NCI-H1436 treated with DMSO at 0.1 percent for 48 hours (cell line): ENCODE measurements at places on chromosomes 2 and 18.

DNA sequence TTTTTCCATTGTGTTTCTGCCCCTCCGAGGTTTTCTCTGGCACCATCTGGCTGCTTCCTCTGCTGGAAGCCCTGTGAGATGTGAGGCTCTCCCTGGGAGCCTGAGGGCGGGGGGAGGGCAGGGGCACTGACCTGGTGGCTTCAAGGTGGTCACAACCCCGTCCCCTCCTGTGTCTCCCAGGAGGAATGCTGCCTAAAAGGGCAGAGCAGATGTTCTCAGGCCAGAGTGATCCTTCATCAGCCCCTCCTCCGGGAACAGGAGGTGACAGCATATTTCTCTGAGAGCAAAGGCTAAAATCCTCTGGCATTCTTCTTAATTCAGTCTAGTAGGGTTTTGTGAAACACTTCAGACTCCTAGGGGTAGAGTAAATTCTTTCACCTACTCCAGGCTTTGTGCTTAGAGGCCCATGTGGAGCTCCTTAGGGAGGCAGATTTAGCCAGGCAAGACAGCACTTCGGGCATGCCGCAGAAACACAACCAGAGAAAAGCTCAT is 18.3 kb upstream of the GREB1 start:
- no peak for DNase-seq

GRCh38 chr2:46347648-46348280 is 50.6 kb downstream of the EPAS1 start:
- DNase-seq, result no peak

GRCh38 chr2:39524756-39525635 is 87.9 kb upstream of the MAP4K3 start:
- no peak for DNase-seq

DNA sequence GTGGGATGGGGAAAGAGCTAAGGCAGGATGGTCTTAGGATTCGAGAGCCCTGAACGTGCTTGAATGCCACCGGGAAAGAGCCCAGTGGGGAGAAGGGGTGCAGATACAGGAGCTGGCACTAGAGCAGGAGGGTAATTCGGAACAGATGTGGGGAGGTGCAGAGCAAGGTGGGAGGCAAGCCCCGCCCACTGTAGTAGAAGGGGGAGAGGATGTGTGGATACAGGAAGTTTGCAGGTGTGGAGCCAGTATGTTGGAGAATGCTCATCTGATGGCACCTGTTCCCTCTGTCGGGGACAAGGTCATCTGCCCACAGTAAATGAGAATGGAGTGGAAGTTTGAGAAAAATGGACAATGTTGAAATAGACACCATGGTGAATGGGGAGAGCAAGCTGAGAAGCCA is 28.8 kb downstream of the CHST10 start:
- no peak for DNase-seq

GRCh38 chr2:79994965-79995364 is 309.6 kb downstream of the LRRTM1 start:
- no peak for DNase-seq

DNA sequence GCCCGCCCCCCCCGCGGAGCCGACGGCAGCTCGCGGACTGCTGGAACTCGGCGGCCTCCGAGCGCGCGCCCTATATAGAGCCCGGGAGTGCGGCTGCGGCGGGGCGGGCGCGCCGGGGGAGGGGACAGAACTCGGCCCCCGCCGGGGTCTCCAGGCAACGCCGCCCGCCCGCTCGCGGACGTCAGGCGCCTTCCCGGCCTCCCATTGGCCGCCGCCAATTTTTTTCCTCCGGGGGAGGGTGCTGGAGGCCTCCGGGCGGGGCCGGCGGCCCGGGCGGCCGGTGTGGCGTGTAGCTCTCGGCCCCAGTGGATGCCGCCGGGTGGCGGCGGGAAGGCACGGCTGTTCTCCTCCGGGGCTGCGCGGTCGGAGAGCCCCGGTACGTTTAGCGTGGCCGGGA is at the start of gene ZFP36L2:
Gene ZFP36L2, minus strand, starts transcription at position 49 of the 397 bp plus-strand sequence. CDS start 291 bp downstream, outside the sequence.
- DNase-seq, result peak; percentile 57

GRCh38 chr2:240603081-240603835 is 16.7 kb downstream of the CAPN10 start:
- DNase-seq, result no peak

- no peak for DNase-seq
Observed at GRCh38 chr18:48028696-48029095, 98.2 kb upstream of the SMAD2 start.

GRCh38 chr18:56469582-56469981 is 168.8 kb downstream of the TXNL1 start:
- DNase-seq, result no peak

DNA sequence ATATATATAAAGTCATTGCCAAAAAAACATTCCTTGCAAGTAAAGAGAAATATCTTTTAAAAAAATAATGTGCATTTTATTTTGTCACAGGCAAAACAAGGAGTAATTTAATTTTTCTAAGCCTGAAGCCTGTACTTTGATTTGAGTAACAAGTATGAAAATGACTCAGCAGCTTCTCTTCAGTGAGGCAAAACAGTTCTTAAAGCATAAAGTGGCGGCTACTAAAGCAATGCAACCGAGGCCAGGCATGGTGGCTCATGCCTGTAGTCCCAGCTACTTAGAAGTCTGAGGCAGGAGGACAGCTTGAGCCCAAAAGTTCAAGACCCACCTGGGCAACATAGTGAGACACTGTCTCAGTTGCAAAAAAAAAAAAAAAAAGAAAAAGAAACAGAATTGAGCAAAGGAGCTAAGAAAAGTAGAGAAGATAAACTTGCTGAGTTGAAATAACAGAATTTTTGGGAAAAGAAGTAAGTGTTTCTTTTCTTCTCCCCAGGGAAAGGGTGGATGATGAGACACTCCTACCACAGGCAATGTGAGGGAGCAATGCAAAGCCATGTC is 29.6 kb downstream of the DOK1 start:
- DNase-seq, result no peak

GRCh38 chr2:184620367-184620766 is 22.0 kb downstream of the ZNF804A start:
- DNase-seq, result no peak

- DNase-seq, result no peak
Observed at GRCh38 chr2:152646775-152647174, 70.5 kb downstream of the PRPF40A start.

DNA sequence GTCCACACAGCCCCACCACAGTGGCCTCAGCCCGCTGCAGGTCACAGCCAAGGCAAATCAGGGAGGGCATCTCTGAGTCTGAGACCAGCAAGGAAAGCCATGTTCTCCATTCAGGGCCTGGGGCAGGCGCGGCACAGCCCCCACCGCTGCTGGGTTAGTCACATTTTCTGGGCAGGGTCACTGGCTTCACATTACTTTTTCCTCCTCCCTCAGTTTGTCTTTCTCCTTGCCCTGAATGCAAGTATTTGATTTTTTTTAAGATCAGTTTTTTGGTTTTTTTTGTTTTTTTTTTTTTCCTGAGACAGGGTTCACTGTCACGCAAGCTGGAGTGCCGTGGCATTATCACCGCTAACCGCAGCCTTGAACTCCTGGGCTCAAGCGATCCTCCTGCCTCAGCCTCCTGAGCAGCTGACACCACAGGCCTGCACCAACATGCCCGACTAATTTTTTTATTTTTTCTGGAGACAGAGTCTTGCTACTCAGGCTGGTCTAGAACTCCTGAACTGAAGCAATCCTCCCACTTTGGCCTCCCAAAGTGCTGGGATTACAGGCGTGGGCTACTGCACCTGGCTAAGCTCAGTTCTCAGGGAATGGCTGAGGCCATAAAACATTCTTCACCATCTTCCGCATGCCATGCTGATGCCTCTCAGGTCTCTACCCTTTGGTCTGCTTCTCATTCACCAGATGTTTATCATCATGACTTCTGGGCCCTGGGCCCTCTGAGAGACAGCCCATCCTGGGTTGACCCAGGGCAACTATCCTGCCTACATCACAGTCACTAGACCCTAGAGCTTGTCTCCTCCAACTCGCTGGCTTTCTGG is 628 bp upstream of the CAPG start:
- no peak for DNase-seq

DNA sequence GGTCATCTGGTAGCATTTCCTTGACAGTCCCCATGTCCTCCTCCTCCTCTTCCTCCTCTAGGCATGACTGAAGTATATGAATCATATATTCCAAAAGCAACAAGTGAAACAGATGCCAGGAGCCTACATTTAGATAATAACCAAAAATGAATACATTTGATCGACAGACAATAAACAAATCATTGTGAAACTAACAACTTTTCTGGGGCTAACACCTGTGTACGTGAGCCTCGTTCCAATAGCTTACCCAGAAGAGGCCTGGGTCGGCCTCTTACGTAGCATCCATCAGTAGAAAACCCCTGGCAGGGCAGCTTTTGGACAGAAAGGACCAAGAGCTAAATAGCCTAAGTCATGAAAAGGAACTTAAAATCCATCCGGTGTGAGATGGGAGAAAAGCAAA is 15.3 kb upstream of the CREG2 start:
- no peak for DNase-seq

GRCh38 chr18:43010611-43011010 is 104.9 kb downstream of the RIT2 start:
- no peak for DNase-seq

DNA sequence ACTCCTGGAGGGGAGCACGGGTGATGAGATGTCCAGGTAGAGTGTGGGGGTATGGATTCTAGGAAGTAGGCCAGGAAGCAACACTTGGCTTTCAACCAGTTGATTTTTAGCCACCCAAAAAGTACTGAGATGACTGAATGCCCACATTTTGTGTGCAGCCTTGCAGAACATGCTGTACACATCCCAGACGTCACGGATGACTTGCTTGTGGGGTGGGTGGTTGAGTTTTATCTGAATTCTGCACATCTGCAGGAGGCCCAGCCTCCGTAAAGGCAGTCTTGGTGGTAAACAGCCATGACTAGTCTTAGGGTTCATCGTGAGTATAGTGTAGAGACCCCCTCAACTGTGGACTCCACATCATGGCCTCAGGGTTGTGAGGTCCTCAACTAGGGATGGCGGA is 53.3 kb upstream of the CCDC195 start:
- no peak for DNase-seq

GRCh38 chr2:176039375-176039774 is 37.3 kb upstream of the LNPK start:
- no peak for DNase-seq

DNA sequence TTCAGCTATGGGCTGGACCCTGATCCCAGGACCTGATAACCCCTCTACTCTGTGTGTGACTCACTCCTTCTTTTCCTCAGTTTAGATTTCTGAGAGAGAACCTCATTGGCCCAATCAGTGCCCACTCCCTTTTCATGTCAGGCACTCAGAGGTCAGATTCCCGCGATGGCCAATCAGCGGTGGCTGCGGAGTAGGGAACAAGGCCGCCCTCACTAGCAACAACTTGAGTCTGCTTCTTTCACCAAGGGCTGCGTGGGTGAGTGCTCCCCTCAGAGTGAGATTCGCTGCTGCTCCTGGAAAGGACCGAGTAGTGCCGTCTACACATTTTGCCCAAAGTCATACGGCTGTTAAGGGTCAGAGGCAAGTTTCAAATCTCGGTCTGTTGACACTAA is 34.7 kb downstream of the NPPC start:
- no peak for DNase-seq

DNA sequence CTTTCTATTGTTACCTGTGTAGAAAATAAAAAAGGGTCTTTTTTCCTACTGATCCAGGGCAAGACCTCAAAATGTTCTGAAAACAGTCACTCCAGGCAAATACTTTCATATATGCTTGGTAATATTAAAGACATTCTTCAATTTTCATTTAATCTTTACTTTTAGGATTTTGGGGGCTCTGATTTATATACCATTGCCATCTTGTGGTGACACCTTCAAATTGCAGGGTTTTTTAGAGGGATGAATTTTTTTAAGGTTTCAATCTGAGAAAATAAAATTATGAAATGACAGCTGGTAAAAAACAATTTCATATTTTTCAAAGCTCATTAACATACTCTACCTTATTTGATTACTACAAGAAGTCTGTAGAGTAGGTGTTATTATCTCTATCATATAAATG is 26.8 kb downstream of the MAPK4 start:
- no peak for DNase-seq

DNA sequence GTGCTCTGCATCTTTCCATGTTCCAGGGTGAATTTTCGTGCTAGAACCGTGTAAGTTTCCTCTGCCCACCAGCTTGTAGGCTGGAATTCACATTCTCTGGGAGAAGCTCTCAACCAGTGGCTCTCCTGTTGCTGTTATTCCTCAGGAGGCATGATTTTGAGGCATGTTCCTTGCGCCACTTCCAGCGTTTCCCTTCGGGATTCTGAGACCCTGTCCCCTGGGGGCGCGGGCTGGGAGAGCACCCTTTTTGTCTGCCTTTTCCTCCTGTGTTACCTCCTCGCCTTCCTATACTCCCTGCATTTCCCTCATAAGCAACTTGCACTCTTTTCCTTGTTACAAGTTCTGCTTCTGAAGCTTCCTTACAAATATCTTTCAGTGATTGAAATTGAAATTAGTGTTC is 156.4 kb downstream of the PTPRM start:
- DNase-seq, result no peak

DNA sequence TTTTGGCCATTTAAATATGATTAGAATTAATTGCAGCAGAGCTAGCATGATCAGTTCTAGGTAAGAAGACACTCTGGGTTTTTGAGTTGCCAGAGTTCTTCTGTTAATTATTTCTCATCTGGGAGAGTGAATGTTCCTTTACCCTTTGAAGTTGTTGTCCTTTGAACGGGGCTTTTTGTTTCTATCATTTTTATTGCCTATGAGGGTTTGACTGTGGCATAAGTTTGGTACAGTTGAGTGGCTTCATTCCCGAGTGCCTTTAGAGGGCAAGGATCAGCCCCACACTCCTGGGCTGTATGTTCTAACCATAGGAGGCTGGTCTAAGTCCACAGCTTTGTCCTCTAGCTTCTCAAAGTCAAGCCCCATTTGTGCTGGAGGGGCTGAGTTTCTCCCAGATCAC is 804.3 kb downstream of the KCNJ3 start:
- DNase-seq, result no peak

- no peak for DNase-seq
Observed at GRCh38 chr2:139631966-139632365, 851.8 kb upstream of the NXPH2 start.

GRCh38 chr18:21672521-21673267 is 31.9 kb downstream of the ABHD3 start:
- no peak for DNase-seq

- no peak for DNase-seq
Observed at GRCh38 chr2:239002591-239002953, 154.7 kb downstream of the TWIST2 start.

GRCh38 chr2:58900246-58901027 is 659.3 kb upstream of the FANCL start:
- DNase-seq, result no peak

DNA sequence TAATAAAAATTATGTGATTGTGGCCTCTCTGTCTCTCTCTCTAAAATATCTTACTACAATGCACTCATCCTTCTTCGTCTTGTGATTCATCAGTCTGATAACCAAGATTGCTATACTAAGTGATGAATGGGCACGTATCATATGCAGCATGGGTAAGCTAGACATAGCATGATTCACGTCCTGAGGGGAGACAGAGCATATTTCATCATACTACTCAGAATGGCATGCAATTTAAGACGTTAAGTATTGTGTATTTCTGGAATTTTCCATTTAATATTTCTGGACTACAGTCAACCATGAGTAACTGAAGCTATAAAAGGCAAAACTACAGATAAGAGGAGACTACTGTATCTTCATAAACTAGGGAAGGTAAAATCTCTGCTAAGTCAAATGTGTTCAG is 97.0 kb upstream of the CD226 start:
- no peak for DNase-seq

DNA sequence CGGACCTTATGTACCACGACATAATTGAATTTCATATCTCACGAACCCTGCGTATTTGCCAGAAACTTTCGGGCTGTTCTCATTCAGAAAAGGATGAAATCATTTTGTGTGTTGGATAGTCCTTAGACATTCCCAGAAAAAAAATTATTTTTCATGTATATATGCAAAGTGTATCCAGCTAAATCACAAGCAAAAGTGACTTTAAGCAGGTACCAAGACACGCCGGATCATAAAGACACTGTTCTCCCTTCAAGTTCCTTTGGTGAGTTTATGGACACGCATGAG is 35.1 kb upstream of the PNO1 start:
- no peak for DNase-seq
